Ammon's horn (tissue), 1 donor: ENCODE measurements at places on chromosomes 5 and 9.

GRCh38 chr9:132609829-132610228 is 27.4 kb downstream of the BARHL1 start:
- DNase-seq, result no peak

DNA sequence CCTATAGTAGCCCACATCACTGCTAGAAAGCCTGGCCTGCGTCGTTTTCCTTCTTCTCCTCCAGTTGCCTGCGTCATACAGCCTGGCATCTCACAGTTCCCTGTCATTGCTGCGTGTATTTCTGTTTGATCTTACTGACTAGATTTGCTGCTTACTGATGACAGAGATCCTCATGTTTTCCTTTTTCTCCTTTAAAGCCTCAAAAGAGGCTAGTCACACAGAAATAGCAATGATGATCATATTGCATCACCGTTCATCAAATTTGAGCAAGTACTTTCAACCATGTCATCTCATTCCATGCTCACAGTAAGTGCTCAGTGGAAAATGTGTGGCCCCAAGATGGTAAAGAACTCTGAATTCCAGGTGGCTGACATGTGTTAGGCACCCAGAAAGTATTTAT is 76.8 kb downstream of the MVB12B start:
- no peak for DNase-seq

DNA sequence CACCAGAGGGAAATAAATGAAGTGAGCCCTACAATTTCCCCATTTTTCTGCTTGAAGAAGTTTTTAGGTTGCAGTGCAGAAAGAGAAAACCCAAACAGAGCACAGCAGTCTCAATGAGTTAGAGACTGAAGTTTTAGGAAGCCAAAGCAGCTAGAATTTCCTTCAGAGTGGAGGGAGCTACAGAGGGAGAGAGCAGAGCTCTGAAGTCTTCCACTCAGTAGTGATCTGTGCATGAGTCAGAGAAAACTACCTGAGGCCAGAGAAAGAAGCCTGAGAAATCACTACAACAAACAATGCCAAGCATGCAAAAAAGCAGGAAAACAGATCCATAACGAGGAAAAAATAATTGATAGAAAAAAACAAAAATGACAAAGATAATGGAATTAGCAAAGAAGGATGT is 17.9 kb upstream of the NDUFB6 start:
- no peak for DNase-seq

GRCh38 chr9:68738358-68738757 is 33.3 kb downstream of the PIP5K1B start:
- no peak for DNase-seq

DNA sequence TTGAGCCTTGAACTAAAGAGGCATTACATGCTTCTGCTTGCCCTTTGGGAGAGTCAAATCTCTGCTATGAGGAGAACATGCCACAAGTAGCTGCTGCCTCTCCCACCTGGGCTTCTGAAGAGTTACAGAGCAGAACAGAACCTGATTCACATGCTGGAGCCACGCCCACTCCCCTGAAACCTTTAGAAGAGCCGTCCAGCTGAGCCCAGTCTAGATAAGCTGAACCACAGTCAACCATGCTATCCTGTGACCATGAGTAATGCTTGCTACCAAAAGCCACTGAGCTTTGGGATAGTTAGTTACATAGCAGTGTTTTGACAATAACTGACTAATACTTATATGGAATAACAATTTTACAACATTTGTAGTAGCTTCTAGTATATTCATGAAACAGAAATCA is 111.0 kb upstream of the VCAN start:
- DNase-seq, result no peak

DNA sequence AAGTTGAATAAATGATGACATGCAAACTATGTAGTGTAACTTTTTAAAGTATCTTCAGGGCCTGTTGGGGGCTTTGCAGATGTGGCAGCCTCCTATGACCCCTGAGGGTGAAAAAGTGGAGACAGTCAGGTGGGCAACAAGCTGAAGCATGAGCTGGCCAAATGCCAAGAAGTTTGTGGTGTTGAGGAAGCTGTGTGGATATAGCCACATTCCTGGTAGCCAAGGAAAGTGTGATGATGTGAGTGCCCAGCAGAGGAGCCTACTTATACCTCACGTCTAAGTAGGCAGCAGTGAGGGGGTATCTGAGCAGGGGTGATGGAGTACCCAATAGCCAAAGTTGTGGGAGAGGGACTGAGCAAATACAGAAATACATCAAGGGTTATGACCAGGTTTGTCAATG is 621.2 kb upstream of the CDH6 start:
- no peak for DNase-seq

DNA sequence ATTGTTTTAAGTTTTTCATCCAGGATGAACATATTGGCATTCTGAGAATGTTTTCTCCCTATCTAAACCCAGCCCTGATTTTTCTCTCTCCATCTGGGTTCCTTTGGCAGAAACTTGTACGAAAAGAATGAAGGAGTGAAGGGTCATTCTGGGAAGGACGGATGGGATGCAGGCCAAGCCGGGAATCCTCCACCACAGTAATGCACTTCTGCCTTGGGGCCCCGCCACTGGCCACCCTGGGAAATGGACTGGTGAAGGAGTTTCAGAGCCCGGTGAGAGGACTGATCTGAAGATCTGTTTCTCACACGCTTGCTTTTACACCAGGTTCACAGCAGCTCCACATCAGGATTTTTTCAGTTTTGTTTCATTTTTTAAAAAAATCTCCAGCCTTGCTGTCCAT is 554.8 kb downstream of the BNC2 start:
- DNase-seq, result no peak
